Stimulated activated CD8-positive, alpha-beta memory T cell treated with anti-CD3 and anti-CD28 coated beads, Interleukin-2, amount 100 ng/mL, for 1 hour (primary cell): ENCODE measurements at places on chromosomes 3 and 15.

DNA sequence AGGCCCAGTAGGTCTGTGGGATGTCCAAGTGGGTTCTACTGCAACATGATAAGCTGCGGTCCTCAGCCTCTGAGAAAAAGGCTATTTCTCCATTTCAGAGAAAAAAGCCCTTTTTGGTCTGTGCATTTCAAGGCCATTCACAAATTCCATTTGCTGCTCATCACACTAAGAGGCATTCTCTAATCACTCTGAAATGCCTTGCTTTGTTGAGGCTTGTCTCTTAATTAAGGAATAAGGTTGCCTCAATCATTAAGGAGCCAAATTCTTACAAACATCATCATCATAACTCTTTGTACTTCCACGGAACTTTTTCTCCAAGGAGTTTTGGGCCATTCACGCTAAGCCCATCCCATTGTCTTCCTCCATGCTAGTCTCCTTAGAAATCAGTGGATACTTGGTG lies 74.4 kb downstream of the BOC start:
- DNase-seq, result no peak

DNA sequence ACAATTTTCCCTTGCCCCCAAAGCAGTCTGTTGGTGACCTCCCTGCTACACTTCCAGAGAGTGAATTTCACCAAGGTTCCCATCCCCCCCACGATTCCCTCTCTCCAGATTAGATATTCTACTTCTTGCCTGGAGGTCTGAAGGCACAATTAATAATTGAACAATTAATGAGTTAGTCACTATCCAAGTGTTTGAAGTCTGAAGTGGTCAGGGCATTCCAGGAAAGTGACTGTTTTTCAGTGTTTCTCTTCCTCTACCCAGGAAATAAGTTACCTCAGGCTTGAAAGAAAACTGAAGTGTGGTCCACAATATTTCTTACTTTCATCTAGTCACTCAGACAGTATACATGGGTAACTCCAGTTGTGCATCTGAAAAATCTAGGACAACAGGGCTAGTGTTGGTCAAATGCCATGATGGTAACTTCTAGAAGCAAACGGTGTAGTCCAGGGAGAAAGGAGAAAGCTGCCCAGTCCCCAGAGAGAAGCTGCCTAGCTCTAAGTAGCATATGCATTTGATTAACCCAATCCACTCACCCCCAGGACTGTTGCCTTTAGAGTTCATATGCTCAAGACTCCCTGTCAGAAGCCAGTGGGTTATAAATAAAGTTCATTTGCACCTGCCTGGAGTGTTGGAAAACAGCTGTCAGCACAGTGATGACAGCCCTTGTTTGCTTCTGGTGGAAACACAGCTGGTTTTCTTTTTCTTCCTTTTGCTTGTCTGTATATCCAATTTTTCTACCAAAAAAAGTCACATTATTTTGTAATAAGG lies 2.3 kb upstream of the TM4SF4 start:
- DNase-seq, result no peak

- no peak for DNase-seq
Measured at GRCh38 chr15:82830427-82831173, 21.2 kb downstream of the WHAMM start.

GRCh38 chr3:162165346-162165745 lies 668.7 kb downstream of the OTOL1 start:
- no peak for DNase-seq
